ENCODE measurements at places on chromosomes 13 and 19. TPM values are rescaled to one million over a fixed set of nuclear protein-coding genes. Genes with fewer than 3 reads are reported as not detected.

Gene MBD3L2
- total RNA-seq = not detected

DNA sequence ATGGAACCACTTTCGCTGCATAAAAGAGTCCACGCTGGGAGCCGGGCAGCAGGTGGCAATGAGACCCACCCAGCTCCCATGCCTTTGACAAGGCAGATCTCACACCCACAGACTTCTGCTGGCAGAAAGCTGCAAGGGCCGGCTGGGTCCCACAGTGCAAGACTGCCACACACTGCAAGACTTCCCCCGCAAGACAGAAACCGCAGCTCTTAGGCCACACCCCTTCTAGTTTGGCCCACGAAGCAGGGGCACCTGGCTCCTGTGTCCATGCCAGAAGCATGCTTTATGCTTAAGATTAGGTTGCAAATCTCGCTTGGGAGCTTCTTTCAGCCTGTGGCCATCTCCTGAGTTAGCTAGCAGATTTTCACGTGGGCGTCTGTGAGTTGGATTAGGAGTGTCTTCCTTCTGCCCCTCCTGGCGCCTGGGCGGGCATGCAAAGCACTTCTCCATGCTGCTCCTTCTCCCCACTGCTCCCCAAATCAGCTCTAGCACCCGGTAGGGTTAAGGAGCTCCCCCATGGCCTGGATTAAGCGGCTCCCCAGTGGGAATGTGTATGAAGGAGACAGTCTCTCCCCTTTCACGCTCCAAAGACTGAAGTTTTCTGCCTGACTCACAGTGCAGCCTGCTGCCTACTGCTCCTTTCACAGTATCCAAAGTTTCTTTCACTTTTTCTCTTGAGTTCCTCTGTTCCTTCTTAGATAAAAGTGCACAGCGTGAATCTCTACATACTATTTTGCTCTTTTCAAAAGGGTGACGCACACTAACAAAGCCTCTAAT lies 17.7 kb downstream of the GPC6 start:
- DNase-seq = peak; percentile 49

GRCh38 chr13:23817830-23818229 lies 71.4 kb downstream of the MIPEP start:
- no peak for DNase-seq

DNA sequence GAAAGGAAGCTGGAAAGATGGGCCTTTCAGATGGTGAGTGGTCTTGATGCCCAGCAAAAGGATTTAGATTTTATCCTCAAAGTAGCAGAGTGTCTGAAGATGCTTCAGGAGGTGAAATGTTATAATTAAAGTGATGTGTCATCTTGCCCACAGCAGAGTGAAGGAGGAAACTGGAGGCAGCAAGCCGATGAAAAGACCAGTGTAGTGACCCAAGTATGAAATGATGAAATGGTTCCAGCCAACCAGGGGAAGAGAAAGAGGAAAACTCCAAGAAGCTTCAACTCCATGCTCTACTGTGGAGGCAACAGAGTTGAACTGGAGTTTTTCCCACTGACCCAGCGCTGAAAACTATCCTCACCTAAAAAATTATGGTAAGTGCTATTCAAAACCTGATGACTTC lies 66.7 kb downstream of the FOXO1 start:
- DNase-seq = no peak

DNA sequence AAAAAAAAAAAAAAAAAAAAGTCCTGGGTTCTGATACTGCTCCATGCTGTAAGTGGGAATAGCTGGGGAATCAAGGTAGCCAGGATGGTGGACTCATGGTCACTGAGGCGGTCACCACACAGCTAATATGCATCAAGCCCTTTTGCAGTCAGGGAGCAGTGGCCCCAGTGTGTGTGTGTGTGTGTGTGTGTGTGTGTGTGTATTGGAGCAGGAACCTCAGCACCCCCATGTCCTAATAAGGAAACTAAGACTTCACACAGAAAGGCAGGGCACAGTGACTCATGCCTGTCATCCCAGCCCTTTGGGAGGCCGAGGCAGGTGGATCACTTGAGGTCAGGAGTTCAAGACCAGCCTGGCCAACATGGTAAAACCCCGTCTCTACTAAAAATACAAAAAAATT lies 12.0 kb downstream of the B3GNT3 start:
- no peak for DNase-seq

- DNase-seq = no peak
Observed at GRCh38 chr13:27860743-27861142, 59.1 kb upstream of the PDX1 start.

DNA sequence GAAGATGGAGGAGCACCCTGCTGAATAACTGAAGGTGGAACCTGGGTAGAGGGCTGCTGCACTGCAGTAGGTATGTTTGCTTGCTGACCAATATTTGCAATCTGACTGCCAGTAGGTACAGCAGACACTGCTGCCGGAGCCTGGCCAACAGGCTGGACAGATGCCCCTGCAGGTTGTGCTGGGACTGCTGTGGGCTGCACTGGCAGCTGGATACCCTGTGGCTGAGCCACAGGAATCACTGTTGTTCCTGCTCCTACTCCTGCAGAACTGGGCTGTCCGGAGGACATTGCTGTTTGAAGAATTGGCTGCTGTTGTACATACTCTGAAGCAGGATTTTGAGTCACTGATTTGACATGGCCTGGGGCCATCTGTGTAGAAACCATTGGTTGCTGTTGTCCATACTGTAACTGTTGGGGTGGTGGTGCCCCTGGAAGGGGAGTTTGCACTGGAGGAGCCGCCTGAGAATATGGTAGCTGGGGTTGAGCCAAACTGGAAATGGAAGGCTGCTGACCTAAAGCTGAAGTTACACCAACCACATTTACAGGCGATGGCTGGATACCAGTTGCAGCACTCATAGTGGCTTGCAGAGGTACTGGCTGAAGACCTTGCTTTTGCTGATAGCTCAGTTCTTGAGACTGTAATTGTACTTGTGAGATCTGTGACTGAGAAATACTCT lies 2.2 kb downstream of the TSC22D1 start:
- DNase-seq = no peak

- no peak for DNase-seq
Observed at GRCh38 chr19:497869-498510, 1.7 kb downstream of the MADCAM1 start.

Gene ZNF382
- 44.1 TPM for total RNA-seq

- DNase-seq = no peak
Observed at GRCh38 chr19:31906111-31906871, 439.1 kb upstream of the ZNF507 start.

Gene SLITRK5
- total RNA-seq = 18.6 TPM

GRCh38 chr13:32423592-32423991 lies 4.3 kb downstream of the N4BP2L1 start:
- DNase-seq = no peak

DNA sequence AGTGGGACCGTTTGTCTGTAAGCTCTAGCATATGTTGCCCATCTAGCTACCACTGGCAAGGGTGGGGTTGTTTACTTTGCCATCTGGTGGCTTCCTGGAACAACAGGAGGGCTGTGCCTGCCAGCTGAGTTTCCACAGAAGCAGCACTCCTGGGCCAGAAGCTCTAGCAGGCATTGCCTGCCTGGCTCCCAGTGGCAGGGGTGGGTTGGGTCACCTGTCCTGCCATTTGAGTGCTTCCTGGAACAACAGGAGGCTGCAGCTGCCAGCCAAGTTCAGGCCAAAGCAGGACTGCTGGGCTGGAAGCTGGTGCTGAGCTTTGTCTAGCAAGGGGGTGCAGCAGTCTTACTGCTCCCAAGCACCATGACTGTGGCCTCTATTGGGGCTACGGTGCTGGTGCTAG lies 239.7 kb downstream of the MTUS2 start:
- DNase-seq = no peak

DNA sequence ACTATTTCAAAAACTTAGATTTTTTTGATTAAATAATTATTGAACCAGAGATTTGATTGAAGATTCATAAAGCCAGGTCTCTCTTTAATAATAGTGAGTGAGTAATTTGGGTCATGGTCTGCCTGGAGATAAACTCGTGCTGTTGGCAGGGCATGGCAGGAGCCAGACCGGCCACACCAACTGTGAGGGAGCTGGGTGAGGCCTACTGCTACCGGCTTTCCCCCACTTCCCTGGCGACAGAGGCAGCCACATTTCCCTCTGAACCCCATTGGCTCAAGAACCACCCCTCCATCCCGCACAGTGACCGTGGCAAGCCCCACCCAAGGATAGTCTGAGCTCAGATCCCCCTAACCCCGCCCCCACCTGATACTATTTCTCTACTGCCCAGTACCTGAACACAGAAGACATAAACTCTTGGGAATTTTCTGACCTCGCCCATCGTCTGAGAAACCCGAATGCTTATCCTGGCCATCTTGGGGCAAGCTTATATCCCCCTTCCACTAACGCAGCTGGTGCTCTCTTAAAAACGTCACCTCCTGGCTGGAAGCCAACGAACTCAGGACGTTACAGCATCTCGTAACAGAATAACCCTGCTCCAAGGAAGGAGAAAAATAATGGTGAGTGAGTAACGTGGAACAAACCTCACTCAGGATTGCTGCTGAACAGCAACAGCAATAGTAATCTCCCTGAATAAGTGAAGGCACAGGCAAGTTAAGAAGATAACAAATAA lies 627.6 kb upstream of the PCDH9 start:
- DNase-seq = no peak

Gene OCEL1
- total RNA-seq = 28.1 TPM

Gene LPAR2
- total RNA-seq = 10.4 TPM

Gene ZNF793
- total RNA-seq = 22.1 TPM

- no peak for DNase-seq
Observed at GRCh38 chr13:99314640-99315176, 7.5 kb upstream of the GPR183 start.

Gene MYBPC2
- total RNA-seq = 0.34 TPM

Gene FCAR
- total RNA-seq = 5.2 TPM

GRCh38 chr13:98103942-98104880 lies 38.7 kb upstream of the FARP1 start:
- no peak for DNase-seq

DNA sequence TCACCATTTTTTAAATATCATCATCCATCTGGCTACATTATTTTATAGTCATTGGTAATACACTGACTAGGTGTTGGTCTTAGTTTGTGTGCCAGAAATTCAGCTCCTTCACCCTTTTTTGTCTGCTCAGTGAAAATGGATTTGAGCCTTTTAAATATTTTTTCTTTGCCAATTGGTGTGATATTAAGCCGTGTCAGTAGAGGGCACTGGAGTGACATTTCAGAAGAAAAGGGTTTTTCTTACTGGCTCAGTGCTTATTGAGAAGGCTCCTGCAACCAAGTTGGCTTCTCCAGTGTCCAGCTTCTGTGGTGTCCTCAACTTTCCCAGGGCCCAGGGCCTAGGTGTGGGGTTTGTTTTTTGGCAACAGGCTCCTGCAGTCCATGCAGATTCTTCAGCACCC lies 546.6 kb downstream of the DACH1 start:
- DNase-seq = no peak

DNA sequence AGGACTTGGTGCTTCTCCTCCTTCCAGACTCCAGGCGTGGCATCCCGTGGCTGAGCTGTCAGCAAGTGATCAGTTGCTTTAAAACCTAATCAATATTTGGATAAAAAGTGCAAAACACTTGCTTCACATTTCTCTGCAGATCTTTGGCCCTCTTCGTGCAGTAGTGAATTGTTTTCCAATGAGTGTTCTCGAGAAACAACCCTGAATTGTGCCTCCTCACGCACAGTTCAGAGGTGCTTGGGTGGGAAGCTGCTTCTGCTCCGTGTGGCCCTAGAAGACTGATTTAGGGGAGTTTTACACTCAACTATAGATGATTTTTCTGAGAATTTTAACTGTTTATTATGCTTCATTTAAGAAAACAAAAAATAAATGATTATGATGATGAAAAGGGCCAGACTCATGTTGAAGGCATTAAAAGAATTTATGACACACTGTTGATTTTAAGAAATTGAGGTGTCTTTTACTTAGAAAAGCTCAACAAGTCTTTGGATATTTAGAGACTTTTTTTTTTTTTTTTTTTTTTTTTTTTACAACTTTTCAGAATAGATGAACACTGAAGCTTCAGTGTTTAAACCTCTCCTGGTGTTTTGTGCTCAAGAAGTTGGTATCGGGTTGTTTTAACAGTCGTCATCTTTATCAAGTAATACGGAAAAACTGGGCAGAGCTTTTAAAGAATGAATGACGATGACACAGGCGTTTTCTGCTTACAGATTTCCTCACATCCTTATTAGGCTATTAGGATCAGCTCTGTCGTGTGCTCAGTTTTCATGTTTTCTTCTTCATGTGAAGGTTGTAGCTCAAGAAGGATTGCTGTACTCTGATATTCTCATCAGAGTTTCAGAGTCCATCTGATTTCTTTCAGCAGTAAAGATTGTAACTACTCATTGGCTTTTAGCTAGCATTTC lies 39.5 kb upstream of the TEX29 start:
- DNase-seq = no peak

- no peak for DNase-seq
Observed at GRCh38 chr13:30832845-30833332, 73.2 kb upstream of the MEDAG start.

- DNase-seq = no peak
Observed at GRCh38 chr13:22336460-22336859, 665.6 kb downstream of the FGF9 start.

Gene TEX29
- total RNA-seq = 5.7 TPM

DNA sequence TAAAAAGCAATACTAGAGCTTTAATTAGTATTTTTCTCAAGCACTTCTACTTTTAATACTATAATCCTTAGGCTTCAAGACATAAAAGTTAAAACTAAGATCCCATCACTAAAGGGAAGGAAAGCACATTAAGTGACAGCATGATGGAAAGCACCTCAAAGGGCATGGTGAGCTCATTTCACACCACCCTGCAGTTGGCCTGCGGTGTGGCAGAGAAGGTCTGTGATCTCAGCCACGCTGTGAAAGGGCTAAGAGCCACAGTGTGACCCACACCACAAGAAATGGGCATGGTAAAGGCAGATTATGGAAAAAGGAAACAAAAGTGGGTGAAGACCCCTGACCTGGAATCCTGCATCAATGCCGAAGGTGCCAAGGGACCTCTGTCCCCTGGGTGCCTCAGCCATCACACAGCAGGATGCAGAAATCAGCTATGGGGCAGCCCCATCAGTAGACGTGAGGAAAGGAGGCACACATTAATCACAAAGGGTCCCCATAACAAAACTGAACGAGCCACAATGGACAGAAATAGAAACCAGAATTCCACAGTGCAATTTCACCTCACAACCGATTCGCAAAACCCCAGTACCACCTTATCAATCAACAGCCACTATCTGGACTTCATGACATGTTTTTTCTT lies 33.6 kb downstream of the TUBGCP3 start:
- no peak for DNase-seq

DNA sequence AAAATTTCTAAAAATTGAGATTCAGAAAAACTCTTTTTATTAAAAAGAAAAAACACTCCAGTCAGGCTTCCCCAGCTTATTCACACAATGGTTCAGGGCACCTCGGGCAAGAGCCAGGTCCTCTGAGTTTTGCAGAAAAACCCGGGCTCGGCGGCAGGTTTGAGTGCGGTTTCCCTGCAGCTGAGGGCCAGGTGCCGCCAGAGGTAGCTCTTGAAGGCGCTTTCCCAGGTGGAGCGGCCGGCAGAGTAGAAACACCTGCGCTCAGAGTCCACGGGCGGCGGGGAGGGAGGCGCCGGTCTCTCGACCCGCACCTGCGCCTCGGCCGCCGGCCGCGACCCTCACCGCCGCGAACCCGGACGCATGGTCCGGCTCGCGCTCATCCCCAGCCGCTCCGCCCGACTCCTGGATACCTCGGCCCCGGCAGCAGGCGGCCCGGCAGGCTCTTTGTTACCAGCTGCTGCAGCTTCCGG lies 444 bp downstream of the PROSER1 start:
- no peak for DNase-seq

Gene KIR3DL2
- not detected for total RNA-seq
